Endodermal cell (in vitro differentiated cells): ENCODE measurements at places on chromosomes 2 and 18.

GRCh38 chr2:171524018-171524401 lies 1.7 kb downstream of the CYBRD1 start:
- DNase-seq = peak; percentile 80

DNA sequence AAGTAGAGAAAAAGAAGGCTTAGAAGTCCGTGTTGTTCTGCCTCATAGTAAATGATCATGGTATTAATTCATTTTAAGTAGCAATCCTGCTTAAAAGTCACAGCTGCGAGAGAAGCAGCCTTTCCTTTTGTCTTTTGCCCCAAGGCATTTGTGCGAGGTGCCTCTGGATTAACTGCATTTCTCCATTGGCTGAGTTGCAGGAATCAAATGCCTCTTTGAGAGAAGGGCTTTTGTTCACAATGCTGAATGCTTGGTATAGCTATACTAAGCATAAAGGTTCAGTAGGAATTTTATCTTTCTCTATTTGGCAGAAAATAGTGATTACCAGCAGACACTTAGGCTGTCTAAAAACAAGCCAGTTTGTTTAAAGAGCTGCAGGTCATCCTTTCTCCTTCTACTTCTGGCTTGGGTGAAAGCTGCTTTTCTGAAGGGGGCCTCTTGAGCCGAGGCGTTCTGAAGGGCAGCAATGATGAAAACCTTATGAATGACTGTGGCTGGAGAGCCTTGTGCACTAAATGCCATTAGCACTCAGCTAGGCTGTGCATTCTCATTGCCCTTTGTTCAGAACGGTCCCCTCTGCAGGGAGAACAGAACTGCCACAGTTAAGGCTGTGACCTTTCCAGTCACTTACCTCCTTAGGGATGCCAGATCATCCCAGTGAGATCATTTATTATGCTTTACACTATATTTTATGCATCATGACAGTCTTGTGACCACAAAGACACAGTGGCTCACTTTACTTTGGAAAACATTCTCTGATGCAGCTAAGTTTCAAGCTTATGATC lies 68.8 kb upstream of the TMEM87B start:
- DNase-seq = peak; percentile 30

GRCh38 chr18:13394801-13395200 lies 176.2 kb downstream of the LDLRAD4 start:
- no peak for DNase-seq

DNA sequence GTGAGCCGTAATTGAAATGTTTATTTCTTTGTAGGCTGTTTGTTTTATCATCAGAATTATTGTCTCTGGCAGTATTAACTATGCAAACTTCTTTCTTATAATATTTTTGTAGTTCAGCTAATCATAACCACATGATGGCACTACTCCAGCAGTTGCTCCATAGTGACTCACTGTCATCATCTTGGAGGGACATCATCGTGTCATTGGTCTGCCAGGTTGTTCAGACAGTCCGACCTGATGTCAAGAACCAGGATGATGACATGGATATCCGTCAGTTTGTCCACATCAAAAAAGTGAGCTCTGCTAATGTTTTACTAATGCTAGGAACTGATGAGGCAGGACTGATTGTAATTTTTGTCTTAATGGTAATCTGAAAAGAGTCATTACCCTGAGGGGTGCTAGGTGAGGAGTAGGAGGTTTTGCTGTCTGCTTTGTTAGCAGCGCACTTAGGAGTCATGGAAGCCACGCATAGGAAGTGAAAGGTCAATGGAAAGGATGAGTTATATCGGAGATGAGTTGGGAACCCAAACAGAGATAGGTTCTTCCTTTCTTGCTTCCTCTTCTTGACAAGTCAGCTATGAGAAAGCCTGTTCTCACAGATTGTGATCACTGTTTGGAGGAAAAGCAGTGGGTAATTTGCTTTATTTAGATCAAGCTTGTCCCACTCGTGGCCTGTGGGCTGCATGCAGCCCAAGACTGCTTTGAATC lies 49.2 kb downstream of the PIKFYVE start:
- DNase-seq = no peak

GRCh38 chr2:28234807-28235206 lies 157.9 kb upstream of the FOSL2 start:
- DNase-seq = no peak

GRCh38 chr2:68057658-68058396 lies 5.0 kb downstream of the C1D start:
- DNase-seq = no peak

- DNase-seq = no peak
These were observed 41.6 kb downstream of the RBBP8 start for GRCh38 chr18:22974707-22975106.

DNA sequence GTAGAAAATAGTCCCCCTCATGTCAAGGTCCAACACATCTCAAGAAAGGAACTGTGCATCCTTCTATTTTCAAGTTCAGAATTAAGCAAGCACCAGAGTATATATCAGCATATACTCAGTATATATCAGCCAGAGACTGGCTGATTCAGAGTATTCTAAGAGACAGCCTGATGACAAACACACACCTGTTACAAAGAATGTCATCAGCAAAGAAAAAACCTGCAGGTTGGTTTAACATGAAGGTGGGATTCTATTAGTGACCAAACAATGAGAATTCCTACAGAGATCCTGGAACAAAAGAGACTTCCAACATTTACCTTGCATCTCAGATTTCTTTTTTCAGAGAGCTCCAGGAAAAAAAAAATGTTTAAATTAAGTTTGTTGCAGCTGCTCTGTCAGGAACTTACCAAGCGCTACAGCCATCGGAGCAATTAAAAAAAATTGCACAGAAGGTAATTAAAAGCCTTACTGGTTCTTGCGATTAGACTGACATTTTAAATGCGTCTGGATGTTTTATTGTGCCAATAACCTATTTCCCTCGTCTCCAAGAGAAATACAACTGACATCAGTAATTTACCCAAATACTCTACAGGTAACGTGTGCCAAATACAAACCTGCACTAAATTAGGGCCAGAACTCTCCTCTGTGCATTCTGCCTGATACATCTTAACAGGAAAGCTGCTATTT lies 218.1 kb downstream of the HNMT start:
- DNase-seq = no peak

- no peak for DNase-seq
These were observed 409.4 kb upstream of the ETAA1 start for GRCh38 chr2:66987733-66988132.

- peak; percentile 79 for DNase-seq
These were observed 71.9 kb downstream of the TEX51 start for GRCh38 chr2:126970583-126970982.

GRCh38 chr2:61141151-61141550 lies 20.8 kb upstream of the C2orf74 start:
- no peak for DNase-seq

DNA sequence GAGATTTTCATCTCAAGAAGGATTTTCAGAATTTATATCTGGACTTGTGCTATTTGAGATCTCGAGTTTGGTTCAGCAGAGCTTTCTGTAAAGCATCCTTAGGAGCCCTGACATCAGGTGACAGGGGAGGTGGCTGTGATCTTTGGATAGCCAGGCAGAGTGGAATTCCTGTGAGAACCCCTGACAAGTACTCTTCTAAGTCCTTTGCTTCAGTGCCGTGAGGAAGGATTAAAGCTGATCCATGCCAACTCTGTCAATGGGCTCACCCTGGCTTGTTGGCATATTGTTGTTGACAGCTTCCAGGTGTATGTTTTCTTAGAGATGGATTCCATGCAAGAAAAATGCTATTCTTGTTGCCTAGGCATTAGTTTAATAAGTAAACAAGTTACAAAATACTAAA lies 38.0 kb upstream of the NFE2L2 start:
- DNase-seq = no peak

DNA sequence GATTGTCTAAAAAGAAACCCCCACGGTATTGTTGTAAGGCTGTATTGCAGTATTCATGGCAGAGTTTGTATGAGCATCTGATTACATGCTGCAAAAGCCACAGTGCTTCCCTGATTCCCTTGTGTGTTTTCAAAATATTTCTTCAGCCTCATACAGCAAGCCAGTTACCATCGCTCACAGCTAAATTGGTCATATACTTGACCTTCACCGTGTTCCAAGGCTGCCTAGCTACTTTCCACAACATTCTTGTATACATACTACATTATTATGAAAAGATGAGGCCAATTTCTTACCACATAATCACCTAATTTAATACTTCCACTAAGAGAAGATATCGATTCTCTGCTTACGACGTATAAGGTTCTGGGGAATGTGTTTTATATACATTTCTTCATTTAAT lies 576.3 kb upstream of the CNTNAP5 start:
- DNase-seq = no peak

- no peak for DNase-seq
These were observed 149.2 kb upstream of the NCKAP5 start for GRCh38 chr2:133717497-133717896.

- no peak for DNase-seq
These were observed 12.0 kb upstream of the BCL11A start for GRCh38 chr2:60565472-60565871.

DNA sequence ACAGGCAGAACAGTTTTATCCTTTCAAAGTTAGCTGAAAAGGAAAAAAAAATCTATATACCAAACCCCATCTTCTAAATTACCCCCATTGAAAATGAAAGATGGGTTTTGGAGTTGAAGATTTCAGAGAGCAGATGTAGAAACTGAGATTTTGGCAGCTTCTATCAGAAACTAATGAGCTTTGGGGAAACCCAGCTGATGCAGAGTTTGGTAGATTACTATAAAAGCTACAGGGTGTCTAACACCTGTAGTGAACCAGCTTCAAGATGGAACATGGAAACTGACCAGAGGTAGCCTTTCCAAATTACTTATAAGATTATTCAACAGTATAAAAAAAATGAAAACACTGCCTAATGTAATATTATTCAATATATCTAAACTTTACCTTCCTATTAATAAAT lies 583.1 kb downstream of the XIRP2 start:
- DNase-seq = no peak

DNA sequence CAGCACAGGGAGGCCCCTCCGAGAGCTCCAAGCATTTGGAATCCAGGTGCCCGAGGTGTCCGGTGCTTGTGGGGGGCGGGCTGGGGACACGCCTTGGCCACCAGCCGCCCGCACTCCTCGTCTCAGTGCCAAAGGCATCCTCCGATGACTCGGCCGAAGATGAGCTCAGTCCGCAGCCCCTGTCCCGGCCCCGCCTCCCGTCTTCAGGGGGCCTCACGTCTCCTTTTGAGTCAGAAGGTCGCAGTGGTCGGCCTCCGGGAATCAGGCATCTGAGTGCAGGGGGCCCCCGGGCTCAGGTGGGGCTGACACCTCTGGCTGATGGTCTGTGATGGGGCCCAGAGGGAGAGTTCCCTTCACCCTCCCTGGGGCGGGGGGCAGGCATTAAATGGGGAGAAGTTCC lies 74.8 kb downstream of the NFATC1 start:
- DNase-seq = peak; percentile 66

GRCh38 chr2:158125756-158126498 lies 24.3 kb downstream of the UPP2 start:
- DNase-seq = no peak

- peak; percentile 54 for DNase-seq
These were observed 11.5 kb downstream of the SPRED2 start for GRCh38 chr2:65420712-65421431.

- DNase-seq = no peak
These were observed 186.6 kb upstream of the HAAO start for GRCh38 chr2:42978887-42979415.

GRCh38 chr18:3790703-3791102 lies 340.7 kb downstream of the TGIF1 start:
- DNase-seq = no peak

DNA sequence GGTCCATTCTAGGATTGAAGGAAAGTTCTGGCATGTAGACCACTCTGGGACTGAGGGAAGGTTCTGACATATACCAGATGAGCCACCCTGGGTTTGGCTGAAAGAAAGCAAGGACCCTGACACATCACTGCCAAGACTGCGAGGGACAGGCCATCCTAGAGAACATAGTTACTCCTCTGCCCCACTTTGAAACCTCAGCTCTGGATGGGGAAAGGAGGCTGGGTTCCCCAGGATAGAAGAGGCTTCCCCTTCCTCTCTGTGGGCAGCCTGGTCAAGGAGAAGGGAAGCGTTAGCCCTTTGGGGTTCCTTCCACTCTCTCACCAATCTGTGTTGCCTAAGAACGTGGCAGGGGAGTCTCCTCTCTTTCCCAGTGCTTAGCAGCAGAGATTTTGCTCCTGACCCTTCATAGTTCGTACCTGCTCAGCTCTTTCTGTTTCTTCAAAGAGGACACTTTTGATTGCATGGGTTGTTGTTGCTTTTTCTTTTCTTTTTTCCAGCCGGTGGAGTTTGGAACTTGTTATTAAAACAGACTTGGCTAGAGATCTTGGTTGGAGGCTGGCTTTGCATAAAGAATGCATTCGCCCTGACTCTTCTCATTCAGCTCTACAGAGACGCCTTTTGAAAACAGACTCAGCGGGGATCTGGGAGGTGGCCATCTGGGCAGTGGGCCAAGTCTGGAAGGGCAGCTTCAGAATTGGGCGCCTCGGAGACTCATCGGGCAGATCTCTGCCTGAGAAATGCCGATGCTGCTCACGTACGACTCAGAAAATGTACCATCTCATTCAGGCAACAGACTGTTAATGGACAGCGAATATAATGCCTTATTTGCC lies 166.1 kb downstream of the CLIP4 start:
- peak; percentile 39 for DNase-seq

DNA sequence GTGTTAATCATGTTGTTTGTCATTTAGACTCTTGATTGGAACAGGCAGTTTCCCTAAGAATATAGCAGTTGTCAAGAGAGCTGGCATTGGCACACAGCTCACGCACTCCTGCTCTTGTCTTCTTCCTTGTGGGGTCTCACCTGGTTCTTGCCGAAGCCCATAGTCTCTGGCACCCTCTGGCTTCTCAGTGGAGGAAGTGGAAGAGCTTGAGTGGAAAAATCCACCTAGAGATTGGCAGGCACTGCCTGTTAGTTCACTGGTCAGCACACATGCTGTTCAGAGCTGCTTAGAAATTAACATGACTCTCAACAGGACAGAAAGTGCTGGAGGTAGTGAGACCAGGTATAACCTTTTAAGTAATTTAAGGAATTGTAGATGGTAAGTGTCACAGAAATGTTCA lies 28.3 kb downstream of the SCTR start:
- DNase-seq = no peak

GRCh38 chr18:3354506-3354905 lies 92.6 kb downstream of the MYL12B start:
- DNase-seq = no peak

- no peak for DNase-seq
These were observed 1.3 kb upstream of the CEP68 start for GRCh38 chr2:65054749-65055421.

- DNase-seq = no peak
These were observed 49.8 kb downstream of the SPATS2L start for GRCh38 chr2:200356321-200356720.

- DNase-seq = no peak
These were observed 420.9 kb upstream of the PKDCC start for GRCh38 chr2:41626936-41627335.

- no peak for DNase-seq
These were observed 379.0 kb downstream of the SETBP1 start for GRCh38 chr18:45059695-45060094.

- no peak for DNase-seq
These were observed 191.4 kb downstream of the SPP2 start for GRCh38 chr2:234241656-234242458.

- no peak for DNase-seq
These were observed 133.0 kb downstream of the TPGS2 start for GRCh38 chr18:36695806-36696205.
